ENCODE measurements at places on chromosomes 16 and 17.
A peak's percentile ranks its signal among the peaks of the same experiment; 100 is the strongest.

DNA sequence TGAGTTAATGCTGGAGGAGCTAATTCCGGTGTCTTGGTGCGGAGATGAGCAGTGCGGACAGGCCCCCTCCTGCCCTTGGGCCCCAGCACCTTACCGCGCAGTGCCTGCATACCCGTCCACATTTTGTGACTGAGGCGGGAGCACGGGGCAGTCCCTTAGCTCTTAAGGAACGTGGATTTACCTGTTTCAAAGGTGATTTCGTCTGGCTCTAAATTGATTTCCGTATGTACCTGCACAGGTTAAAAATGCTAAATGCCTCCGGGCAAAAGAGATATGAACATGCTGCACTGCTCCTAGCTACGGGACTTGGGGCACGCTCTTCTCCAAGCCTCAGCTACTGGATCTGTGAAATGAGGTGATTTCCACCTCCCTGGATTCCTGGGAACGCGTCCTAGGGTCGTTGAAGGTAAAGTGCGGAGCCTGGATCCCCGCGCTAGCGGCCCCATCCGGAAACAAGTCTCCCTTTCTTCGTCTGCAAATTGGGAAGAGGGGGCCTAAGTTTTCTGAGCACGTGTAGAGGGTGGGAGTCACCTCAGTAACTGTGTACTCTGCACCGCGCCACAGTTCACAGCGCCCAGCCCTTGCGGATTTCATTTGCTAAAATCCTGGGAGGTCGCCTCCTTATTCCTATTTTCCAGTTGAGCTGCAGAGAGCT, 669 bp upstream of the CRISPLD2 start:
- DNase-seq = no peak

GRCh38 chr16:54174750-54175149, 111.8 kb downstream of the IRX3 start:
- DNase-seq = no peak

DNA sequence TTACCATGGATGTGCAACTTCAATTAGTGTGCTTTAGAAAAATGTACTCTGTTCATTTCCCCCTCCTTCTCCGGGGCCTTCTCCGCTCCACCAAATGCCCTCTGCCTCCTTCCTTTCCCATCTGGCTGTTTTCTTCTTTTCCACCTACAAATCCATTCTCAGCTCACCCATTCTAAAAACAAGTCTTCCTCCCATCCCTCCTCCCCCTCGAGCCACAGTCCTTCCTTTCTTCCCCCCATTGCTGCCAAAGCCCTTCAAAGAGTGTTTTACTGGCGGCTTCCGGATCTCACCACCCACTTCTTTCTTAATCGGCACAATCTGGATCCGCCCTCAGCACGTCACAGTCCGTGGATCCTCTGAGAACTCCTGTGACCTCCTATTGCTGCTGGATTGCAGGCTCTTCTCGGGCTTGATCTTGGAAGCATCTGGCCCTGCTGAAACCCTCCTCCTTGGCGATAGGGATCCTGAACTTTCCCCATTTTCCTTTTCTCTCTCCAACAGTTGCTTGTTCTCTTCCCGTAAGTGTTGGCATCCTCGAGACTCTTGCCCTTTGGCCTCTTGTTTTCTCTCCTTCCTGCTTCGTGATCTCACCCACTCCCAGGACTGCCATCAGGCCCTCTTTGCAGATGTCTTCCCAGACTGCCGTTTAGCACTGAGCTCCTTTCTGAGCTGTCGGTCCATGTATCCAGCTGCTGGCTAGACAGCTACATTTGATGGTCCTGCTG, 36.0 kb upstream of the FBXO47 start:
- no peak for DNase-seq

DNA sequence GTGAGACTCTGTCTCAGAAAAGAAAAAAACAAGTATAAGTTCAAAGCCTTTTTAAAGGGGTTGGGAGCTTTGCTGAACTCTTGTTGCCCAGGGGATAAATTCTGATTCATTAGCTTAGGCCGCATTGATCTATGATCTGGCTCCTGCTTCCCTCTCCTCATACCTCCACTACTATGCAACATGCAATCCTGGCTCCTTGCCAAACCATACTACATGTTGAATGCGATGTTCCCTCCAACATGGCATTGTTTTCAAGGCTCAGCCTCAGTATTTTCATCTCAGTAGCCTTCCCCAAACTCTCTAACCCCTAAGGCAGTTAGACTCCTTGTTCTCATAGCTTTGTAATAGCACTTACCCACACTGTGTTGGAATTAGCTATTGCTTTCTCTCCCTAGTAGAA, 6.2 kb downstream of the REXO5 start:
- no peak for DNase-seq

GRCh38 chr17:958712-959451, 20.7 kb downstream of the NXN start:
- no peak for DNase-seq

- DNase-seq = no peak
Observed at GRCh38 chr17:28008513-28008912, 34.0 kb upstream of the NLK start.

DNA sequence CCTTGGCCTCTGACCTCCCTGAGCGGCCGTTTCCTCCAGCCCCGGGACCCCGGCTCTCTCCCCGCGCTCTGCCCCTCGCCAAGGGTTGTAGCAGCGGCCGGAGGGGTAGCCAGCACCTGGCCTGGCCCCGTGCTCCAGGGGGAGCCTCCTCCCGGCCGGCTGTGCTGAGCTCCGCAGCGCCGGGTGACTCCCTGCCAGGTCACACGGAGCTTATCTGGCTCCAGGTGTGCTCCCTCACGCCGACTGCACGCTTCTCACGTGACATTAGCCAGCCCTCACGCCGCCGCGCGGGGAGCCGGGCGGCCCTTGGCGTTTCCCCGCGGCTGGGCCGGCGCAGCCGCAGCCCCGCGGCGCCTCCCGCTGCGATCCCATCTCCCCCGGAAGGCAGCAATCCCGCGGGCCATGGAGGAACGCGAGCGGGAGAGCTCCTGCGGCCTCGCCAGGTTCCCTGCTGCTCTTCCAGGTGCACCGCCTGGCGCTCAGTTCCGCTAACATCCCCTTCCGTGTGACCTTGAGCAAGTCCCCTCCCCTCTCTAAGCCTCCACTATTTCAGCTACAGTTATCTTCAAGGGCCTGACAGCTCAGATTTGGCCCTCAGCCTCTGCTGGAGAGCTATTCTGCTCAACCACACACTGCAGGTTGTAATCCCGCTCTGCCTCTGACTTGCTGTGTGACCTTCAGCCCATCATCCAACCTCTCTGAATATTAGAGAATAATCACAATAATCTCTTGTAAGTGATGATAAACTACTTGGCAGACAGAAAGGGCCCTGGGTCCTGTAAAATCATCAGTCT, 3.4 kb downstream of the MYO18A start:
- peak; percentile 33 for DNase-seq

GRCh38 chr17:72305472-72305871, 184.7 kb downstream of the SOX9 start:
- DNase-seq = no peak

DNA sequence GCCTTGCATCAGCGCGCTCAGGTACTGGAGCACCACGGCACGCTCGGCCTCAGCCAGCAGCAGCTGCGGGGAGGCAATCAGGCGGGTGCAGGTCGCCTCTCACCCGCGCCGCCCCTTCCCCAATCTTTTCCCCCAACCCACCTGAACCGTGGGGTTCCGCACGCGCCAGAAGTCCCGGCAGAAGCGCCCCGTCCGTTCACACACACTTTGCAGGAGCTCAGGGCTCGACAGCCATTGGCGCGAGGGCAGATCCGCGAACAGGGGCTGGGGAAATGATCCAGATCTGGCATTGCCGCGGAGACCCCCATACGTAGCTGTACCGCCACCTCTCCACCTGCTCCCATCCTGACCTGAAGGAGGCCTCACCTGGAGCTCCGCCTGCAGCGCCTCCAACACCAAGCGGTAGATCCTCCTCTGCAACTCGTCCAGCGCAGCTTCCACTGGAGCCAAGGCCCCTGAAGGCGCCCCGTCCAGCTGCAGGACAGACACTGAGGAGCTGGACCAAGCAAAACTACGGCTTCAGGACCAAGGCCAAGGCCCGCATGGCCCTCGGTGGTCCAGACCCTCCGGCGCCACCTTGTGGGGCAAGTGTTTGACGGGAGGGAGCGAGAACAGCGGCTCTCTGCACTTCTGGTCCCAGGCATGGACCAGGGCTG, 1.4 kb upstream of the MATCAP1 start:
- peak; percentile 66 for DNase-seq
